Thyroid gland (tissue), 4 donors: ENCODE measurements at places on chromosomes 5 and 9. TPM values are rescaled to one million over a fixed set of nuclear protein-coding genes. Genes with fewer than 3 reads are reported as not detected.
A peak's percentile ranks its signal among the peaks of the same experiment; 100 is the strongest.

CLTA gene
- 215 TPM for total RNA-seq

PELO gene
- 20.0 TPM for total RNA-seq

PPP1R2B gene
- not detected for total RNA-seq

SYK gene
- total RNA-seq = 92.4 TPM

ANGPTL2 gene
- 6.0 TPM for total RNA-seq

CFAP77 gene
- total RNA-seq = not detected

LIFR gene
- total RNA-seq = 172 TPM

SLC34A1 gene
- not detected for total RNA-seq

GFI1B gene
- 0.11 TPM for total RNA-seq

C5orf46 gene
- total RNA-seq = not detected

ECSCR gene
- total RNA-seq = 26.7 TPM

CBY3 gene
- total RNA-seq = not detected

ISL1 gene
- not detected for total RNA-seq

SLC4A9 gene
- total RNA-seq = not detected

OTP gene
- total RNA-seq = not detected

RRAGA gene
- total RNA-seq = 62.2 TPM

DNA sequence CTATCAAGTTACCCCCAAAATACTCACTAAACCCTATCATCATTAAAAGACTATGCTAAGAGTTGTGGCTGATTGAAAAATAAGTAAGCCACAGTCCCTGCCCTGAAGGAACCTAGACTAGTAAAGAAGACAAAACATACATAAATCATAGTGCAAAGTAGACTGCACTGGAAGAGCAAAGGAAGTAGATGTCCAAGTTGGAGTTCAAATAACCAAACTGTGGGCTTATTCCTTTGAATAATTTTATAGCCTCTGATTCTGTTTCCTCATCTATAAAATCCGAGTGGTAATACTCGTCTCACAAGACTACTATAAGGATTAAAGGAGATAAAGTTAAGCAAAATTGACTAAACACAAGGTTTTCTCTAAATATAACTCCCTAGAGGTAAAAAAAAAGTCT, 140.4 kb downstream of the TLE1 start:
- no peak for DNase-seq

DNA sequence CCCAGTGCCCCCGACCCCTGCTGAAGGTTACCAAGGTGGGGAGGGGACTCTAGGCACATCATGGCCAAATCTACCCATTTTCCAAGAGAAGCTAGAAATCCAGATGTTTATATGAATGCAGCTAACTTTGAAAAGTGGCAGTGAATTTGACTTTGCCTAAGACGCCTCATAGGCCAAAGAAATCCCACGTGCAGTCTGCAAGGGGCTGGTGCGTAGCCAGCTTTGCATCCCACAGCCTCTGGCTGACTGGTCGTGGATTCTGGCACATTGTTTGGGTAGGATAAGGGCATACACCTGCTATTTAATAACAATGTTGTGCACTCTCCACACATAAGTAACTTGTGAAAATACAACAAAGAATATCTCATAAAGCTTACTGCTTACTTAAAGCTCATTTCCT, 3.5 kb upstream of the GADD45G start:
- DNase-seq = no peak

- DNase-seq = no peak
These were observed 57.5 kb upstream of the HTR1A start for GRCh38 chr5:64019746-64020145.

GRCh38 chr5:75616371-75616881, 5.2 kb downstream of the ANKDD1B start:
- DNase-seq = no peak

- DNase-seq = no peak
These were observed 1.3 kb downstream of the MAT2B start for GRCh38 chr5:163506726-163507125.

- no peak for DNase-seq
These were observed 4.9 kb downstream of the ADAM19 start for GRCh38 chr5:157570531-157571200.

- DNase-seq = no peak
These were observed 41.3 kb downstream of the PPARGC1B start for GRCh38 chr5:149771216-149771980.

GRCh38 chr5:2895876-2896275, 144.4 kb upstream of the IRX2 start:
- no peak for DNase-seq

GRCh38 chr5:173196133-173196952, 38.7 kb downstream of the NKX2-5 start:
- DNase-seq = no peak

GRCh38 chr5:157324237-157324636, 58.3 kb downstream of the CYFIP2 start:
- DNase-seq = no peak

GRCh38 chr9:95029288-95029687, 288.2 kb downstream of the FANCC start:
- DNase-seq = no peak

DNA sequence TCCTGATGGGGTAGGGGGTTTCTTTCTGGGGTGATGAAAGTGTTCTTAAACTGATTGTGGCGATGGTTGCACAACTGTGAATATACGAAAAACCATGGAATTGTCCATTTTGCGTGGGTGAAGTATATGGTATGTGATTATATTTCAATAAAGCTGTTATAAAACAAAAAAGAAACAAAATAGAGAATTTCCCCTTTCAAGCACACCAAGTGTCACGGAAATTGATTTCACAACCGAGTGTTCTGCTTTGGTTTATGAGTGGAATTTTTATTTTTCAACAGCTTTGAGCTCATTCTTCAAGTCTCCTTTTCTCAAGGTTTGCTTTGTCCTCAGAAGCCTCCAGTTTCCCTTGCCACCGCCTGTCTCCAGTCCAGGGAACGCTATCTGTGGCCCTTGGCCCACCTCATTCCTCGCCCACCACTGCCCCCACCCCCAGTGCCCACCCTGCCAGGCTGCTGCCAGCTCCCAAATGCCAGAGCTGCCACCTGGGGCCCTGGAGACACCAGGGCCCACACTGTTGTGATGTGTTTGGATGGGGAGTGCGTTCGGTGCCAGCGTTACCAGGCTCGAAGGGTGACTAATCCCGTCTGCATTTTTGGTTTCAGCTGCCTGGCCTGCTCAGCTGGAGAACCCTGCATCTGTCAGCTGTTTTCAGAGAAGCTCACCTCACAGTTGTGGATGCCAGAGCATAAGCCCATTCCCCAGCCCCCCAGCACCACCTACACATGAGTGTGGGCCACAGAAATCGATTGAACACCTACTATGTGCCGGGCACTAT, 30.4 kb downstream of the DUSP1 start:
- DNase-seq = peak; percentile 72

DNA sequence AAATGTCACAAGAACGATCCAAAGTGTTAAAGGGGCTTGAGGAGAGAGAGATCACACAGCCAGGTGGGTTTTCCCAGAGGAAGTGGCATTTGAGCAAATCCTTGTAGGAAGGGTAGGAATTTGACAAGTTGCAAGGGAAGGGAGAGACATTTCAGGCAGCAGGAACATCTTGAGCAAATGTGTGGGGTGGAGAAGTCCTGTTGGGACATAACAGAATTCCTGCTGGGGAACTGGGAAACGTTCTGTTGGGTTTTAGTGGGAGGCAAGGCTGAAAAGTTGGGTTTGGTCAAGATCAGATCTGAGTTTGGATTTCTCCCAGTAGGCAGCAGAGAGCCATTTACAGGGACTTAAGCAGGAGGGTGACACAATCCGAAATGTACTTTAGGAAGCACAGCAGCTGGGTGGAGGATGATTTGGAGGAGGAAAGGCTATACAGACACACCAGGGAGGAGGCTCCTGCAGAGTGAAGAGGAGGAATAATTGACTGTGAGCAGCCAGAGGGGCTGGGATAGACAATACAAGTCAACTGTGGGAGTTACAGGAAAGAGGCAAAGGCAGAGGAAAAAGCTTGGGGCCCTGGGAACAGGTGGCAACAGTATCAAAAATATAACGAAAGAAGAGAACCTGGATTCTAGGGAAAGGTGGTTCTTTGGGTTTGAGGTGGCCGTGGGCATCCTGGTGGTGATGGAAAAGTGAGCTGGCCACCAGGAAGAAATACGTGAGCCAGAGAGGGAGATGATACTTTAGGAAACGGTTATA, 3.1 kb upstream of the ZSWIM6 start:
- no peak for DNase-seq

GRCh38 chr5:100409660-100410151, 125.5 kb upstream of the FAM174A start:
- DNase-seq = no peak

GRCh38 chr5:119346394-119346793, 9.4 kb upstream of the TNFAIP8 start:
- no peak for DNase-seq

DNA sequence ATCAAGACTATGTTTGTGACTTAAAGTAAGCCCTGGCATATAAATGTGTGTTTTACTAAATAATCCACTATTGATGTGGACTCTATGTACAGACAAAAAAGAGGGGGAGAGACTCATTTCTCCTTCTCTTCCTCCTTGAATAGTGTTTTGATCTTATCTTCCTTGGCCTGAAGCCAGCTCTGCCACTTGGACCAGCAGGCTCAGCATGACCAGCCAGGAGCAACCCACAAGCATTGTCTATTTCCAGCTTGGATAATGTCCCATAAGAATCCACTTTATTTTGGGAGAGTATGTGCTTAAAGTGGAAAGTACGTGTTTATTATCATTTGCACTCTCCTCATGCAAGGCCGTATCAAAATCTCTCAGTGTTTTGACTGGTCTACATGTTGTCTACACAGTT, 23.8 kb upstream of the SLC46A2 start:
- no peak for DNase-seq

DNA sequence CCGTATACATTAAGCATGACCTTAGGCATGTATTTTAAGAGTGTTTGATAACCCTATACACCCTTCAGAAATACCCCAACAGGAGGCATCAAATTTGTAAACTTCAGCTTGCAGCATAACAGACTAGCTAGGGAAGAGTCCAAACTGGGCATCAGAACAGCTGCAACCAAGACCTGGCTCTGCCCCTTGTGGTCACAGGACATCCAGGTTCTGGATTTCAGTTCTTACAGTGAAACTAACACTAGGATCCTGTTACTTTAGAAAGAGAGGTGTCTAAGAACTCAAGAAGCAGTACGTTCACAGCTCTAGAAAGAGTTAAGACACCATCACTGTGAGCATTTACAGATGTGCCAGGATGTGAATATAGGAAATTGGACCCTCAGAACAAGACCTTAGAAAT, 229.8 kb downstream of the BNC2 start:
- DNase-seq = no peak

DNA sequence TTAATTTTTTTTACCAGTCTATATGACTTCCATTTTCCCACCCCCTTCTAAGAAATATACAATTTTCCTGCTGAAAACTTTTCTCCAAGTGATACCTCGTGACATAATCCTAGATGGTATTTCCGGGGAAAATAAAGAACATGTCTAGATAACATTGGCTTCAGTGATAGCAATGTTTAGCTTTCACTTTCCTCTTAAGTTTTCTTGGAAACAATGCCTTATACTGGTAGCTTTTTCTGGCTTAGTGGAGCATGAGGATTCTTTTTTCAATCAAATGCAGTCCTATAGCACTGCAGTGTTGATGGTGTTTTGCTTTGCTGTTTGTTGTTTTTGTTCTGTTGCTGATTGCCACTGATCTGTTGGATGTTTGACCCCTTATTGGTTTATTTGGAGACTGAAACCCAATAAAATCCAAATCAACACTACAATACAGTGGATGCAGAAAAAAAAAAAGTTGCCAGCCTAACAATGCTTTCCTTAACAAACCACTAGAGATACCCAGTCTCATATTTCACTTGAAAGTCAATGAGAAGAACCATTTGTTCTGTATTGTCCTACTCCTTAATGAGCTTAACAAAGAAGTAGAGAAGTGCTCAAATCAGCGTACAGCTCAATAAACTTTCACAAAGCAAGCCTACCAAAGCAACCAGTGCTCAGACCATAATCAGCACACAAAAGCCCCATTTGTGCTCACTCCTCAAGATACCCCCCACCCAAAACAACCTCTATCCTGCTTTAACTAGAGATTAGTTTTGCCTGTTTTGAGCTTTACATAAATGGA, 74.2 kb upstream of the GRAMD2B start:
- no peak for DNase-seq

DNA sequence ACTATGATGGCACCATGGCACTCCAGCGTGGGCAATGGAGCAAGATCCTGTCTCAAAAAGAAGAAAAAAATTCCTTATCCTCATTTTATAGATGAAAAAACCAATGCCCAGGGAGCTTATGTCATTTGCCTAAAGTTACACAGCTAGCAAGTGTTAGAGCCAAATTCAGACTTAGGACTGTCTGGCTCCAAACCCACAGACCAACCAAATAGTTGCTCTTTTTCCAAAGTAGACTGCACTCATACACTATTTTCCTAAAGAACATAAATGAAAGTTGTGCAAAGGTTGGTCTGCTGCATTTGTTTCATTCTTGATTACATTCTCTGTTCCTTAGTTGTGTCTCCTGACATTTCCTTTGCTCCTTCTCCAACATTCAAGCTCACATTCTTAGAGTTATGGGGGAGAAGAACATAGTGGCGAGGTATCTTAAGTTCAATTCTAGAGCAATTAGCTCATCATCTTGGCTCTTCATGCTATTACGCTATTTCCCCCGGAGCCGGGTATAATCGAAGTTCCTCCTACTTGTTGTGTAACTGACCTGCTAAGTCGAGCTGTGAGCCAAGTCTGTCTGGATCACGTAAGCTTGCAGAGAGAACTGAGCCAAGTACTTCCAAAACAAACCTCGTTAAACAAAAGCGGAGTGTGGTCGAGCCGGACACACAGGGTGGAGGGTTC, 138.3 kb downstream of the RFK start:
- DNase-seq = peak; percentile 69

GRCh38 chr5:141826674-141827073, 51.5 kb downstream of the PCDH1 start:
- DNase-seq = no peak

DNA sequence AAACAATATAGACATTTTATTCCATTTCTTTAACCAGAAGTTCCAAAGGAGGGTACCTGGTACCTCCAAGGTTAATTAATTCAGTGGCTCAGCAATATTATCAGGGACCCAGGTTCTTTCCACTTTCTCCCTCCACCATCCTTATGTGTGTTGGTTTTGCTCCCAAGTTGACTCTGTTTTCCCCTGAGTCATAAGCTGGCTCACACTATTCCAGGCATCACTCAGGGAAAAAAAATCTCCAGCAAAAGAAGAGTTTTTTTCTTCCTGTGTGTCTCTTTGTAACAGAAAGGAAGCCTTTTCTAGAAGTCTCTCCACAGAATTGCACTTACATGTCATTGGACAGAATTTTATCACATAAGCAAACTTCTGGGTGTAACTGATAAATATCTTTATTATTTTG, 31.2 kb upstream of the GALNT10 start:
- DNase-seq = no peak

GRCh38 chr5:13533833-13534232, 410.7 kb downstream of the DNAH5 start:
- no peak for DNase-seq

GRCh38 chr5:35319333-35320002, 89.2 kb upstream of the PRLR start:
- peak; percentile 42 for DNase-seq

- no peak for DNase-seq
These were observed 9.6 kb downstream of the TMOD1 start for GRCh38 chr9:97510797-97511654.

GRCh38 chr5:36889264-36889663, 12.7 kb downstream of the NIPBL start:
- no peak for DNase-seq
